Thoracic aorta (tissue), 2 donors: ENCODE measurements at places on chromosomes 3 and 15.
A peak's percentile ranks its signal among the peaks of the same experiment; 100 is the strongest.

- H3K4me3 ChIP-seq: no peak overlapping the region
- H3K27ac ChIP-seq: no peak overlapping the region
- peaks cover 29% of the 10 kb centered on the region for H3K4me1 ChIP-seq
- DNase-seq: no peak
- H3K36me3 ChIP-seq: no peaks in the 10 kb centered on the region
Measured at GRCh38 chr3:66464512-66464894, 36.3 kb downstream of the LRIG1 start.

GRCh38 chr3:172561897-172562640 is 38.8 kb upstream of the TNFSF10 start:
- H3K4me1 ChIP-seq: peaks cover 31% of the 10 kb centered on the region
- DNase-seq: no peak

GRCh38 chr15:57224664-57225063 is 151.6 kb upstream of the CGNL1 start:
- no peaks in the 10 kb centered on the region for H3K27me3 ChIP-seq
- peaks cover 14% of the 10 kb centered on the region for H3K4me1 ChIP-seq
- H3K4me3 ChIP-seq: no peak overlapping the region
- no peak overlapping the region for H3K27ac ChIP-seq
- DNase-seq: no peak
- no peaks in the 10 kb centered on the region for H3K36me3 ChIP-seq

DNA sequence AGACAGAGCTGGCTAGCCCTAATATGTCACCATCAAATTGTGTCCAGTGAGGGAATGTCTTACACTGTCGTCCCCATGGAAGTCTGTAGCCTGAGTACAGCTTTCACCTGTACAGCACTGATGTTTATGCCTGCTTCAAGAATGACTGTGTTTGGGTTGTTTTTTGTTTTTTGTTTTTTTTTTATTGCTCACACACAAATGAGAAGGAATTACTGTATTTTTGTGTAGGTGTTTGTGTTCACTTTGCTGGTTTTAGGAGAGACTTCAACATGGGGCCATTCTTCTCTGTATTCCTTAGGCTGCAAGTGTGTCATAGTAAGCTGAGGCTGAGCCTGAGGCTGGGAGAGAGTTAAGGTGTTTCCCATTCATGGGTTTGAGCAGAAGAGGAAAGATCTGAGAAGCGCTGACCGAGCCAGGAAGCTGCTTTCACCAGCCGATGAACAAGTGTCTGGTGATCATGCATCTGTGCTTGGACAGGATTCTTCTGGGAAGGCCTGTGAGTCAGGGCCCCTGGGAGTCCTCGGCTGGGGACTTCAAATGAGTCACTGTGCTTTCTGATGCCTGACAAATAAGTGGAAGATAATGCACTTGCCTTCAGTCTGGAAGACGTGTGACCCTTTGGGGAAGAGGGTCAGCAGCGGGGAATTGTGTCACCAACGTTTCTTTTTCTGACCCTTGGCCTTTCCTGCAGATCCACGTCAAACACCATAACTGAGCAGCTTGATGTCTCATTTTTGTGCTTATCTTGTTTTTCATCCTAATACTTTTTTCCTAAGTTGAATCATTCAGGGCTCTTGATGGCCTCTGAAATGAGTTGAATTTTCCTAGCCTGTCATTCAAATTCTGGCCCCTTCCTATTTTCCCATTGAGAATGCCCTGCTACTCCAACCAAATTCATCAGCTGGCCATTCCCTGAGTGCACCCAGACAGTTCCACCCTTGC is 36.7 kb upstream of the ZBTB38 start:
- peak; percentile 33 for DNase-seq
- H3K27ac ChIP-seq: no peak overlapping the region

DNA sequence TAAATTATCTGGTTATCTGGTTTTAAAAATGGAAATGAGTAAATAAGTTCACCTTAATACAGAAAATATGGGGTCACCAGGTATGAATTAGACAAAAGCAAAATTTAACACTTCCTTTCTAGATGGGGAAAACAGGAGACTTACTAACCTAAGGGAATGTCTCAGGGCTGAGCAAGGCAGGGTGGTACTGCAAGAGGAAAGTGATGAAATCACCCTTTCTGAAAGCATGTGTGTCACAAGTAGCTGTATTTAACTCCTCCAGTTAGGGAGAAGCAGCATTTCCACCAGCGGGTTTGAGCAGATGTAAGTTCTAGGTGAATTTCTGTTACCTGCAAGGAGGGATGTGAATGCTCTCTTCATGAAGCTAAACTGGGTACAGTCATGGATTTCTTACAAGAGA is 629.1 kb downstream of the MECOM start:
- no peaks in the 10 kb centered on the region for H3K27me3 ChIP-seq
- H3K36me3 ChIP-seq: no peaks in the 10 kb centered on the region
- no peak overlapping the region for H3K27ac ChIP-seq

GRCh38 chr15:101069654-101069973 is 150.5 kb downstream of the LRRK1 start:
- no peak for DNase-seq
- H3K4me3 ChIP-seq: no peak overlapping the region
- no peaks in the 10 kb centered on the region for H3K27me3 ChIP-seq
- peaks cover 9% of the 10 kb centered on the region for H3K4me1 ChIP-seq

- no peaks in the 10 kb centered on the region for H3K4me1 ChIP-seq
- H3K36me3 ChIP-seq: no peaks in the 10 kb centered on the region
- no peak for DNase-seq
Measured at GRCh38 chr15:45790325-45790943, 155.6 kb downstream of the SQOR start.

DNA sequence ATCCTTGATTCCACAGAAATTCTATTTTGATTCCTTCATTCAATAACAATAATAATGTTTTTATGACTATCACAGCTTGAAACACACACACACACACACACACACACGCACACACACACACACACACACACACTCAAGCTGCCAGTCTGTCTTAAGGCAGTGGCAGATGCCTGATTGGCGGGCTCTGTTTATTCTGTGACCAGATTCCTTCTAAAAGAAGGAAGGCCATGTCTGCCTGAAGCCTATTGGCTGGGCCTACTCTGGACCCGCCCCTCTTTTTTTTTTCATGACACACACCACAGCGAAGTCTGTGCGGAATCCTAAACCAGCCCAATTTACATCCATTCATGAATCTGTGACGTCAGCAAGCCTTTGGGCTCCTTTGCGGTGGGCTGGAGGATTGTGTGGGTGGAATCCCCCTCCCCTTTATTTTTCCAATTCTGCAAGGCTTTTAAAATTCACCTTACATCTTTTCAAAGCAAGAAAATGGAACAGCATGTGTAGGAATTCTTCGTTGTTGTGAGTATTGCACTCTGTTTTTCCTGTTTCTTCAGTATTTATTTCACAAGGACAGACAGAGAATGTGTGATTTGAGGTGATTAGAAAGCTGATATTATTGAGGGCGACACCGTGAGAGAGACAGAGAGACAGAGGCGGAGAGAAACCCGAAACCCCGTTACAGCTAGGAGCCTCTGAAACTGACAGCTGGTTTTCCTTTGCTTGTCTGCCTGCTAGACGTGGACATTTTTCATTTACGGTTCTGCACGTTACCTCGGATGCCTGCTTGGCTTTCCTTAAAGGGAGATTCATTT is at the start of gene MAP3K13:
TSS of gene MAP3K13 (plus strand) at position 287 of the 812 bp plus-strand sequence. CDS start 65,446 bp downstream, outside the sequence.
- no peaks in the 10 kb centered on the region for H3K27me3 ChIP-seq
- peak within 1 kb of the TSS; percentile 89 for H3K4me3 ChIP-seq
- DNase-seq: peak; percentile 71

- no peak overlapping the region for H3K27ac ChIP-seq
- no peaks in the 10 kb centered on the region for H3K27me3 ChIP-seq
- no peaks in the 10 kb centered on the region for H3K4me1 ChIP-seq
- no peaks in the 10 kb centered on the region for H3K36me3 ChIP-seq
- DNase-seq: no peak
Measured at GRCh38 chr15:55710286-55710685, 32.7 kb downstream of the PRTG start.

DNA sequence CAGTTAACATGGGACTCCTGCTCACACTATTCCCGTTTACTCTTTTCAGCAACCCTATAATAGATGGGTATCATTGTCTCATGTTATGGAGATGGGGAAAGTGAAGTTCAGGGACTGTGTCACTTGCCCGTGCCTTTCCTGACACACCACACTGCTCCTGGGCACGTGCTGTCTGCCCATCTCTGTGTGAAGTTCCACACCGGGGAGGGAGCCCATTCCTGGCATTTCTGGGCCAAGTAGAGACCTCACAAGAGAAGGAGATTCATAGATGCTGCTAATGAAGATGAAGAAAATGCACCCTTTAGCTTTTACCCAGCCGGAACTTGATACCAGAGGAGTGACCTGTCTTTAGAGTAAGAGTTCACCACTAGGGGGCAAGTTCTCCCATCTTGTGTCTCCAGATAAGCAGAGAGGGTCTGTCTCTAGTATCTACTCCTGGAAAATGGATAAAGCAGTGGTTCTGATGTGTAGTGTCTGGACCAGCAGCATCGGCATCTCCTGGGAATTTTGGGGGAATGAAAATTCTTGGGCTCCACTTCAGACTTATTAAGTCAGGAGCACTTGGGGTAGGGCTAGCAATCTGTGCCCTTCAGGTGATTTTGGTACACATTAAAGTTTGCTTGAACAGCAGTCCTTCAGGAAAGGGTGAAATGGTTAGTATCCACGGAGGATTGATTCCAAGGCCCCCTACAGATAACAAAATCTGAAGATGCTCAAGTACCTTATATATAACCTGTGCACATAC is 2.0 kb upstream of the TOPBP1 start:
- no peaks in the 10 kb centered on the region for H3K36me3 ChIP-seq
- H3K4me3 ChIP-seq: no peak overlapping the region
- no peak for DNase-seq
- no peak overlapping the region for H3K27ac ChIP-seq
- no peaks in the 10 kb centered on the region for H3K27me3 ChIP-seq
